Tibial artery (tissue), 4 donors: ENCODE measurements at places on chromosomes 3 and 15.

DNA sequence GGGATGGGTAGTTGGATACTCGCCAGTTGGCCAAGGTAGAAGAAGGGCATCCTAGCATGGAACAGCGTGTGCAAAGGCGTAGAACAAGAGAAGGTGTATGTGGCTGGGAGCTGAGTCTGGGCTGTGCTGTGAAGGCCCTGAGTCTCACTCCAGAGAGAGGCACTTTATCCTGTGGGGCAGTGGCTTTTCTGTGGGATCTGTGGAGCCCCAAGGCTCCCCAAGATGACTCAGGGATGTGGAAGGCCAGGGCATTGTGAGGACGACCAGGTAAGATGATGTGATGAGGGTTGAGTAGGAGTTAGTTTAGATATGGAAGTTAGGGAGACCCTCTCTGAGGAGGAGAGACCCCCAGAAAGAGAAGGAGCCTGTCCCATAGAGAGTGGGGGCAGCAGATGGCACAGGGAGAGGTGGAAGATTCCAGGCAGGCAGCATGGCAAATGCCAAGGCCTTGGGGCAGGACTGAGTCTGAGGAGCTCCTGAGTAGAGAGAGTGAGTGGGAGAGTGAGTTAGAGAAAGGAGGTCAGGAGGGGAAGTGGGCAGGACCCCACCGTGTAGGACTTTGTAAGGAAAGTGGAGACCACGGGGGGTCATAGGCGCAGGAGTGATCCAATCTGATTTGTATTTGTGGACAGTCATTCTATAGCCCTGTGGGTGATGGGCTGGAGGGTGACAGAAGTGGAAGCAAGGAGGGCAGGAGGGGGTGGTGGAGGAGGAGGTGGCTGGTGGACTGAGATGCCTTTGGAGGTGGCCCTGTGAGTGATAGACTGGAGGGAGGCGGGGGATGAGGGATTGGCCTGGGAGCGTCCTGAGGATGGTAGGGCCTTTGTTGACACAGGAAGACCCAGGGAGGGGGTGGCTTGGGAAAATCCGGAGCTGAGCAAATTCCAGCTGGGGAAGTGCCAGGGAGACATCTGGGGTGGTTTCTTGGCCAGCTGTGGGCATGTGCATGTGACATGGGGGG lies 50.3 kb downstream of the FBLN2 start:
- DNase-seq, result no peak

DNA sequence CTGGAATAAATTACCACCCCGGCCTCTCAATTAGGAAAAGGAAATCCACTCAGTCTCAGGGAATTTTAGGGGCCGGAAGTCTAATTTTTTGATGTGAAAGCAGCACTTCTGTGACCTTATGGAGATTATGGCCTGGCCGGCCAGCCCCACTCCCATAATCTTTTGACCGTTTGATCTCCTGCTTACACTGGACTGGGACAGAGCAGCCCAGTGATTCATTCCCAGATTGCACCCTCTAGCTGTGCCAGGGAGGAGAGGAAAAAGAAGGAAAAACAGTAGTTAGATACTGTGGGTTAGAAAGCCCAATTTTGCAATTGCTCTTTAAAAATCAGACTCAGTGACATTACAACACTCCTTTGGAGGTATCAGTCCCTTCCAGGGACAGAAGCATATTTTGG lies 32.4 kb downstream of the GJD2 start:
- DNase-seq, result no peak

GRCh38 chr15:37059086-37059485 lies 41.3 kb downstream of the MEIS2 start:
- no peak for DNase-seq

DNA sequence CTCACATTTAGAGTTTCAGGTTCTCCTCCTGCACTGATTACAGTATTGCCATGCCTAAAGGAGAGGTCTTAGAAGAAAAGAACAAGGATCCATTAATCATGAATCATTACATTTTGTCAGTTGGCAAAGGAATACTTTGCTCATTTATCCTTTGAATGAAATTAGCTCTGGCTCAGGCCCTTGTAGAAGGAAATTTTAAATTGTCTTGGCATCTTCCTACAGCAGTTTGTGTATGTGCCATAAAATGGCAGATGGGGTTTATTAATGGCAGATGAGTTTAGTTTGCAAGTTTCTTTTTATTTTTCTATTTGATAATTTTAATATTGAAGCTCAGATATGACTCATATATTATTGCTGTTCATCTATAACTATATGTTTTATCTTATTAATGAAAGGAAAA lies 181.2 kb upstream of the EPHA3 start:
- DNase-seq, result no peak

- no peak for DNase-seq
These were observed 375.5 kb upstream of the CFAP20DC start for GRCh38 chr3:59425371-59425770.

- no peak for DNase-seq
These were observed 22.3 kb downstream of the MECOM start for GRCh38 chr3:169641167-169641566.

GRCh38 chr3:51381333-51381705 lies 3.8 kb upstream of the MANF start:
- DNase-seq, result no peak

DNA sequence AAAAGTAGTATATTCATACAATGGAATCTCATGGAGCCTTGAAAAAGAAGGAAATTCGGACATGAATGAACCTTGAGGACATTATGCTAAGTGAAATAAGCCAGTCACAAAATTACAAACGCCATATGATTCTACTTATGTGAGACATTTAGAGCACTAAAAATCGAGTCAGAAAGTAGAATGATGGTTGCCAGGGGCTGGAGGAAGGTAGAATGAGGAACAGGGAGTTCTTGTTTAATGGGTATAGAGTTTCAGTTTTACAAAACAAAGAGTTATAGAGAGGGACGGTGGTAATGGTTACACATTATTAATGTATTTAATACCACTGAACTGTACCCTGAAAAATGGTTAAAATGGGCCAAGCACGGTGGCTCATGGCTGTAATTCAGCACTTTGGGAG lies 19.5 kb downstream of the UBXN7 start:
- DNase-seq, result no peak

DNA sequence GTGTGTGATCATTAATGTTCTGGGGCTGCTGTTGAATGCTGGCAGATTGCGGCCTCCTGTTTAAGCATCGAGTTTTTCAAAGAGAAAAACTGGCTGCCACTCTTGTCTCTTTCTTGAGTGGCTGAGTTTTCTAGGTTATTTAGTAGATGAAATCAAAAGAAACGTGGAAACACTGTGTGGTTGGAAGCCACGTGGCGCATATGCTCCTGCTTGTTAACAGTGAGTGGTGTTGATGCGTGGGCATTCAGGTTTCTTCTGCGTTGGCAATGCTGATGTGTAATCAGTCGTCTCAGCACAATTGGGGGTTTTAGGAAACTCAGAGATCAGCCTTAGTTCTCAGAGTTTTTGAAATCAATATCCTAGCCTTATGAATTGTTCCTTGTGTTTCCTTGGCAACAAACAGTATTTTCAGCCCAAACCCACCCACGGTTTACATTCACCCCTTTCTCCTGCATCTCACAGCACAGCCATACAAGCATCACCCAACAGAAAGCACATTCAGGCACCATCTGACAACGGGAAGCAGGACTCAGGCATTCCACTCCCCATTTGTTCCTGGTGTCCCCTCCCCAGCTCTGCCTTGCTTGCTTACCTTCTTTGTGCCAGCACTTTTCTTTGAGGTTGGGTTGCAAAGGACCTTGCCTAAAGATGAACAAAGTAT lies 74.7 kb downstream of the SEC22A start:
- DNase-seq, result no peak

- no peak for DNase-seq
These were observed 32.6 kb upstream of the NOX5 start for GRCh38 chr15:68981941-68982340.
